ENCODE measurements at places on chromosomes 12 and 14. TPM values are rescaled to one million over a fixed set of nuclear protein-coding genes. Genes with fewer than 3 reads are reported as not detected.

CDCA3 gene
- total RNA-seq = 1.5 TPM

- DNase-seq = peak; percentile 59
Measured at GRCh38 chr12:45914090-45914489, 76.3 kb downstream of the SCAF11 start.

GRCh38 chr12:130813949-130814348 lies 25.1 kb downstream of the STX2 start:
- DNase-seq = no peak

DNA sequence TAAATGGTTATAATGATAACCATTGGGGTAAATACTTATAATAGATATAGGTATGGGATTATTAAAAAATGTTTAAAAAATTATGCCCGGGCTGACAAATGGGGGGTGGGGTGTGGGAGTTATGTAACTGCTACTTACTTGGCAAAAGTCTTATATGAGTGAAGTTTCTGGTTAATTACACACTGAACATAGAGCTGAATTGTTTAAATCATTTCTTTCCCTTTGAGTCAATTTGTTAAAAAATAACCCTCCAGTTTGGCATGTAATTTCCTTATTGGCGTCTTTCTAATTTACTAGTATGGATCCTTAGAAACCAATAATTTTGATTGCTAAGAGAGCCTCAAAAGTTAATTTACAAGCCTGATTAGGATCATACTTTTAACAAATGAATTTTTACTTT lies 16.7 kb downstream of the PAH start:
- no peak for DNase-seq

DNA sequence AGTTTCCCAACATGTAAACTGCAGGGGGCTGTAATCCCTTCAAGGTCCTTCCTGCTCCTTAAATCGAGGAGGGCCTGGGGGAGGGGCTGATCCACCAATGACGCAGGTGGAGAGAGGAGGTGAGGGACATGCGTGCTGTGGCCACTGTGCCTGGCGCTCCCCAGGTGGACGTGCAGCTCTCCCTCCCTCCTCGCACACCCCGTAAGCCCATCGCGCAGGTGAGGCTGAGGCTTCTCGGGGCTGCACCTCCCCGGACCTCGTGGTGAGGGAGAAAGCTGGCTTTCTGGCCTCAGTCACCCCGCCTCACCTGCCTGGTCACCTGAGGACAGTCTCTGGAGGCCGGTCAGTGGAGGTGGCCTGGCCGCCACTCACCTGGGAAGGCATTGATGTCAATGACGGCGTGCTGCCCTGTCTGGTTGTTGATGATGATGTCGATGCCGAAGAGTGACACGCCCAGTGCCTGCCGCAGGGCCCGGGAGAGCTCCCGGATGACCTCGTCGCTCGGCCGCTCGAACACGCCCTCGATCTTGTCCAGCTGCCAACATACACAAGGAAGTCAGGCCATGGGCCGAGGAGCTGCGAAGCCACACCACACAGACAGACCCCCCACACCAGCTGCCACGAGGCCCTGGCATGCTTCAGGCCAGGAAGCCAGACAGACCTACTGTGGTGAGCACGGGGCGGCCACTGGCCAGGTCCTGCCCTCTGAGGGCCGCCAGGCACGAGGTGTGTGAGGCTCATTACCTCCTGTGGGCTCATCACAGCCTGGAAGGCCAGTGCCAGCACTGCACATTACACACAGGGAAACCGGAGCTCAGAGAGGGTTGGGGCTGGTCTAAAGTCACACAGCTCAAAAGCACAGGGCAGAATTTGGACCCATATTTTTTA lies 23.3 kb downstream of the CHGA start:
- peak; percentile 61 for DNase-seq

DCAF5 gene
- total RNA-seq = 10.3 TPM

DNA sequence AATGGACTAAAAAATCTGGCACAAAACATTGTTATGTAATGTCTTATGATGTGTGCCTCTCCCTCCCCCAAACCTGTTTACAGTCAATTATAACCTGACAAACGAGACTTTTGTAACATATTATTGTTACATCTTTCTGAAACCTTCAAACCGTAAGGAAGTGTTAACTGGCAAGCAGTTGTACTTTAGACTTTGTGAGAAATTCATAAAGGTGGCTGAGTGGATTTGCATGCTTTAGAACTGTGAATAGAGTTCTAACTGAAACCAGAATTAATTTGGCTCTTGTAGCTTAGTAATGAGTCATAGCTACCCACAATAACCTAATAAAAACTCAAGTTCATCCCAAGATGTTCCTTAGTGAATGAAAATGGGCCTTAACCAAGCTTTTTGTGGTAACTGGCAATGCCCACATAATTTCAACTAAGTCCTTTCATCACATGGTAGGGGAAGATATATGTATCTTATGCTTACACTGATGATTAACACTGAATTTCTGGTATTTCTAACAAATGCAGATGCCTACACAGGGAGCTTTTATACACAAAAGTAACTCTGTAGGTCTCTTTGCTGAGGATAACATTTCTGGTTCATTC lies 29.7 kb downstream of the RAD9B start:
- peak; percentile 81 for DNase-seq

DNA sequence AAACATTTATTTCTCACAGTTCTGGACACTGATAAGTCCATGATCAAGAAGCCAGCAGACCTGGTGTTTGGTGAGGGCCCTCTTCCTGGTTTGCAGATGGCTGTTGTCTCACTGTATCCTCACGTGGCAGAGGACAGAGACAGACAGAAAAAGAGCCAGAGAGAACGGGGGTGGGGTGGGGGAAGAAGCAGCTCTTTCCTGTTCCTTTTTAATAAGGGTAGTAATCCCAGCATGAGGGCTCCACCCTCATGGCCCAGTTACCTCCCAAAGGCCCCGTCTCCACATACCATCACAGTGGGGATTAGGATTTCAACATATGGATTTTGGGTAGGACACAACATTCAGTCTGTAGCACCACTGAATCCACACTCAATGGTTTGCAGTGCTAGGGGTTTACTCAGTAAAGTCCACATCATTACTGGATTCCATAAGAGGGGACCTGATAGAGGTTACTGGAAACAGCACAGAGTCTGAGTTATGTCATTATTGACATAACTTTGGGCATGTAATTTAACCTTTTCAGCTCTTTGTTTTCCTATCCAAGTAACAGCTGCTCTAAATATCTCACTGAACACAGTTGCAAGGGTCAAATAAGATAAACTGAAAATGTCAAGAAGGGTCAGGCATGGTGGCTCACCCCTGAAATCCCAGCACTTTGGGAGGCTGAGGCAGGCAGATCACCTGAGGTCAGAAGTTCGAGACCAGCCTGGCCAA lies 53.2 kb downstream of the RPAP3 start:
- no peak for DNase-seq

- no peak for DNase-seq
Measured at GRCh38 chr12:25746131-25746530, 193.0 kb upstream of the LMNTD1 start.

MYO1H gene
- total RNA-seq = not detected

DNA sequence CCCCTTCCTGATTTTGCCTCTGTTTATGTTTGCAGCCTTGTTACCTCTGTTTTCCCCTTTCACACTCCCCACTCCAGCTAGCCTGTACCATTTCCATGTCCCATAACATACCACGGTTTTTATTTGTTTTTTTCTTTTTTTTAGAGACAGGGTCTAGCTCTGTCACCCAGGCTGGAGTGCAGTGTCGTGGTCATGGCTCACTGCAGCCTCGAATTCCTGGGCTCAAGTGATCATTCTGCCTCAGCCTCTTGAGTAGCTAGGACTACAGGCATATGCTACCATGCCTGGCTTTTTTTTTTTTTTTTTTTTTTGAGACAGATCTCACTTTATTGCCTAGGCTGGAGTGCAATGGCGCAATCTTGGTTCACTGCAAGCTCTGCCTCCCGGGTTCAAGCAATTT lies 18.4 kb upstream of the SAMD4A start:
- no peak for DNase-seq

KITLG gene
- total RNA-seq = 64.6 TPM

DNA sequence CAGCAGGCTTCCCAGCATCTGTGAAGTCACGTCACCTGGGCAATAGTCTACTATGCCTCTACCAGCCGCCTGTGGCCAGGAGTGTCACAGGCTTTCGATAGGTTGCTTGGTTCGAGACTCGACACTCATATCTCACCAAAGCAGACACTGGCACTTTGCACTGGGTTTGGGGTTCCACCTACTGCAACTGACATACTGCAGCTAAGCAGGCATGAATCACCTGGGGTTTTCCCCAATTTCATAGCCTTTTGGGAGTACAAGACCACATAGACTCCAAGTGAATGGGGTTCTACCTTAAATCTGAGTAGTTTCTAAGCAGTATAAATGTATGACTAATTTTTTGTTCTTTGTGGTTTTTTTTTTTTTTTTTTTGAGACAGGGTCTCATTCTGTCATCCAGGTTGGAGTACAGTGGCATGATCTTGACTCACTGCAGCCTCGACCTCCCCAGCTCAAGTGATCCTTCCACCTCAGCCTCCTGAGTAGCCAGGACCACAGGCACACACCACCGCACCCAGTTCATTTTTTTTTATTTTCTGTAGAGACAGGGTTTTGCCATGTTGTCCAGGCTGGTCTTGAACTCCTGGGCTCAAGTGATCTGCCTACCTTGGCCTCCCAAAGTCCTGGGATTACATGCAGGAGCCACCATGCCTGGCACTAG lies 32.1 kb downstream of the DMAC2L start:
- peak; percentile 59 for DNase-seq

- no peak for DNase-seq
Measured at GRCh38 chr12:102708108-102708507, 208.9 kb downstream of the PAH start.

GRCh38 chr12:3600039-3600720 lies 109.2 kb downstream of the PRMT8 start:
- DNase-seq = no peak

DNA sequence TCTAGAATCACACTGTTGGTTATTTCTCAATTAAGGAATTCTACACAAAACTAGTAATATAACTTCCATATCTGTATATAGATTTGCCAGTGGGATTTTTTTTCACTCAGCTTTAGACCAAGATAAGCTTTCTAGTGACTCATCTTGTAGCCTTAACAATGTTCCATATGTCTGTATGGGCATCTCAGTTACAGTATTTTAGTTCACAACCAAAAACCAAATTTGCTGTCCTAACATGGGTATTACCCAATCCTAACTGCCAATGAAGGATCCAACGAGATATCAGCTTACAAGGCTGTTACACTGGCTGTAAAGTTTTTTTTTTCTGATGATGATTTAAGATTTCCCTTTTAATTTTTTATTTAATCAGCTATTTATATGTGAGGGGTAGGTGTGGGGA lies 31.5 kb upstream of the KRR1 start:
- peak; percentile 82 for DNase-seq

GRCh38 chr14:100669011-100669412 lies 57.7 kb upstream of the DLK1 start:
- DNase-seq = no peak

PSMC1 gene
- 75.5 TPM for total RNA-seq

DNA sequence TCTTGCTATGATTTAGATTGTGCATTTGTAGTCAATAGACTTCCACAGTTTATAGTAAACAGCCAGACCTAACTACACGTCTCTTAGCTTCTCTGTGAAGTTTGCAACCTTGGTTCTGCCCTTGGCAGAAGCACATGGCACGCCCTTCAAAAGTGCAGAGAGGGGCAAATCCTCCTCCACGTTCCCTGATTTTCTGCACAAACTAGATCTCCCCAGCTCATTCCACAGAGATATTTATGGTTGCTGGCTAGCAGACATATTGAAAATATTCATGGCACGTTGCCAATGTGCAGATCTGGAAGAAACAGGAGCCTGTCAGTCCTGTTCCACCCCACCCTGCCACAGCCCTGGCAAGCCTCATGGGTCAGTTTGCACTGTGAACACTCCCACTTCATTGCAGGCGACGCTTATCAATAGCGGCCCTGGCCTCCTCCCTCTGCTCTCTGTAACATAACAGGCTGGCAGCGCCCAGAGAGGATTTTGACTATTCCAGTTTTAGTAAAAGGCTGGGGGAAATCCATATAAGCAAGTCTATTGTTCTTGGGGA lies 6.5 kb upstream of the LGALS3 start:
- peak; percentile 63 for DNase-seq

GRCh38 chr12:20931894-20932293 lies 121.4 kb downstream of the SLCO1B3 start:
- no peak for DNase-seq

GRCh38 chr12:129185855-129186254 lies 332.6 kb downstream of the GLT1D1 start:
- no peak for DNase-seq

- no peak for DNase-seq
Measured at GRCh38 chr12:53334822-53335221, 1.3 kb downstream of the SP7 start.

DNA sequence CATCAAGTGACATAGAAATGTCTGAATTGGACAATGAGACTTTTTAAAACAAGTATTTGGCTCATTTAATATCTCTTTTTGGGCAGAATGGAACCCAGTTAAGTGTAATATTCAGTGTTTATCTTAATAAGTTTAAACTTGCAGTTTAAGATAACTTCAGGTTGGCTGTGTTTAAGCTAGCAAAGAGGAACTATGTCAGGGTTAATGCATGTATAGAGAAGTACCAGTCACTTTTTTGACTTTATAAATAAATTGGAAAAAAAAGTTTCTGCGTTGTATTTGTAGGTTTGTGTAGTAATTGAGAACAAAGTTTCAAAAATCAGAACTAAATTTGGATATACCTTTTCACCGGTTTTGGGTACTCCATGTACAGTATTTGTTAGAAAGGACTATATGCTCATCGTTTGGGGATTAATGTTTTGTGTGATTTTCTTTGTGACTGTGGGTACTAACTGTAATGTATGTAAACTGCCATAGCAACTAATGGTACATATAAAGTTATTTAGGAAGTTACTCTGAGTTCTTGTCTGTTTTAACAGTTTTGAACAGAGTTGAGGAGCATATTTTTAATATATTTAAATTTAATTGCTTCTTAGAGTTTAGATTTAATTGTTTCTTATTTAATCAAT lies 4.5 kb downstream of the HMGA2 start:
- DNase-seq = peak; percentile 37

- DNase-seq = peak; percentile 84
Measured at GRCh38 chr12:110314308-110314707, 33.3 kb downstream of the ATP2A2 start.

DNA sequence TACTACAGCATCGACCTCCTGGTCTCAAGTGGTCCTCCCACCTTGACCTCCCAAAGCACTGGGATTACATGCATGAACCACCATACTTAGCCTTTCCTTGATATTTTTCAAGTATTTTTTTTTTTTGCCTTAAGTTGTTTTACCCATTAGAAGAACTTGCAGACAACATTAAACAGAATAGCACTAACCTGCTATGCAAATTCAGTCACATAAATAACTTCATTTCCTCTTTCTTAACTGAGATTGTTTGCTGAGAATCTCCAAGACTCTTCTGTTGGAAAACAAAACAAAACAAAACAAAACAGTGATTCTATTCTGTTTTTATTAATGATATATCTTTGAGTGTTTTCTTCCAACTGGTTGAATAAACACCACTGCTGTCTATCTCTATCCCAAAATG lies 115.9 kb upstream of the IFNG-AS1 start:
- no peak for DNase-seq

SNX6 gene
- total RNA-seq = 134 TPM

GRCh38 chr12:14514946-14515345 lies 52.7 kb downstream of the PLBD1 start:
- DNase-seq = peak; percentile 9

MUCL1 gene
- not detected for total RNA-seq

ADAM21 gene
- 0.66 TPM for total RNA-seq

GRCh38 chr14:85601246-85601645 lies 71.3 kb downstream of the FLRT2 start:
- DNase-seq = no peak

RASSF9 gene
- total RNA-seq = 0.77 TPM

RERG gene
- 0.26 TPM for total RNA-seq
